ENCODE measurements at places on chromosomes 4 and X.

DNA sequence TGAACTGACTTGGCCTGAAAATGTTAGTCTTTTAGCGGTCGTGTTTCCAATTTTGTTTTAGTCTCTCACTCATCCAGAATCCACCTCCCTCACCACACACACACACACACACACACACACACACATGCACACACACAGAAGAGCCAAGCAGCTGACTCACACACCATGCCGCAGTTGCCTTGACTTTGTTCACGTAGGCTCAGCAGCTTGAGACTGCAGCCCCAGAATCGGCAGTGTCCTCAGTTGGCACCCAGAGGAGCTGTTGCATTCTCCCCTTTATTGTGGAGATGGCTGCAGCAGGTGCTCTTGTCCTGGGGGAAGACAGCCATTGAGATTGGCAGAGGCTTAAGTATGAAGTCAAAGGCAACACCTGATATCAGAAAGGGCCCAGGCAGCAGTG, 20.9 kb upstream of the XPNPEP2 start:
- DNase-seq: no peak

DNA sequence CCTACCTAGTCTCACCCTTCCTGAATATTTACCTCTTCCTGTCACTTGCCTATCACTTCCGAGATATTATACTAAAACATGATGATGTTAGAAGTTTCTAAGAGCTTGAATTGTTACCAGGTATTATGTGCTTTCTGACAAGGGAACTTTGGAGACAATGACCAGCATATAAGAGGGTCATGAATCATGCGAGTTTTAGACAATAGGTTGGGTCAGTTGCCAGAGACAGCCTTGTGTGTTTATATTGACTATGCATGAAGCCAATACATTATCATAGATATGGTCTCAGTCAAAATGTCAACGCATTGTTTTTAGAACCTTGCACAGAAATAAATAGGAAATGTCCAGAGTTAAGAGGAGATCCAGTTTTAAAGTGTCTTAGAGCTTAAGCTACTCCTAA, 116.8 kb downstream of the KLHL4 start:
- DNase-seq: no peak

GRCh38 chrX:49106930-49107329, 16.6 kb downstream of the GPKOW start:
- no peak for DNase-seq

DNA sequence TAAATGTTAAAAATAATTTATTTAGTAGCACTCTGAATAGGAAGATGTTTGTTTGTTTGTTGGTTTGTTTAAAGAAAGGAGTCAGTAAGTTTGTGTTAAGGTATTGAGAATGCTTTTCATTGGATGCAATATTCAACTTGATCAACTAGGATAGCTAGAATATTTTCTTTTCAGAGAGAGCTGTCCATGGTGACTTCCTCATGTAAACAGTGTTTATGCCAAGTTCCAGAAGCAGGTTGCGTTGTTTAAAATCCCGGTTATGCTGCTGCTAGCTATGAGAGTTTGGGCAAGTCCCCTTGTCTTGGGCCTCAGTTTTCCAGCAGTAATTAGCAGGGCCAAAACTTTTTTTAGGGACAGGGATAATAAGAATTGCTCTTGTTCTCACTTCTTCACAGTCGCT, 876.2 kb upstream of the HS3ST1 start:
- DNase-seq: no peak

Data from esophagus squamous epithelium (tissue), 5 donors.